ENCODE measurements at places on chromosomes 12 and 14. TPM values are rescaled to one million over a fixed set of nuclear protein-coding genes. Genes with fewer than 3 reads are reported as not detected.

DNA sequence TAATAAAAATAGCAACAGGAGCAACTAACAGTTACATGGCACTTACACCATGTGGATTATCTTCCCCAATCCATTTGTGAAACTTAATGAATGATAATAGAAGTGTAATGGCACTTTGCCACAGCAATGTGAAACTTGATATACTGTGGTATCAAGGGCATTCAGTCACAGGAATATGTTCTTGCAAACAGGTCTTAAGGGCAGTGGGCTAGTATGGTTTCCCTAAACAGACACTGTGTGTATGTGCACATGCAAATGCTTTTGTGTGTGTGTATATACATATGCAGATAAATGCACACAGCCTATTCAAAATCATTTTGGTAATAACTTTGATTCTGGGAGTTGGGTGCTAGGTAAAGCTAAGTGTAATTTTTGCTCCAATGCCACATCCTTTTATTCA lies 26.2 kb upstream of the ARHGAP5 start:
- DNase-seq = no peak

DNA sequence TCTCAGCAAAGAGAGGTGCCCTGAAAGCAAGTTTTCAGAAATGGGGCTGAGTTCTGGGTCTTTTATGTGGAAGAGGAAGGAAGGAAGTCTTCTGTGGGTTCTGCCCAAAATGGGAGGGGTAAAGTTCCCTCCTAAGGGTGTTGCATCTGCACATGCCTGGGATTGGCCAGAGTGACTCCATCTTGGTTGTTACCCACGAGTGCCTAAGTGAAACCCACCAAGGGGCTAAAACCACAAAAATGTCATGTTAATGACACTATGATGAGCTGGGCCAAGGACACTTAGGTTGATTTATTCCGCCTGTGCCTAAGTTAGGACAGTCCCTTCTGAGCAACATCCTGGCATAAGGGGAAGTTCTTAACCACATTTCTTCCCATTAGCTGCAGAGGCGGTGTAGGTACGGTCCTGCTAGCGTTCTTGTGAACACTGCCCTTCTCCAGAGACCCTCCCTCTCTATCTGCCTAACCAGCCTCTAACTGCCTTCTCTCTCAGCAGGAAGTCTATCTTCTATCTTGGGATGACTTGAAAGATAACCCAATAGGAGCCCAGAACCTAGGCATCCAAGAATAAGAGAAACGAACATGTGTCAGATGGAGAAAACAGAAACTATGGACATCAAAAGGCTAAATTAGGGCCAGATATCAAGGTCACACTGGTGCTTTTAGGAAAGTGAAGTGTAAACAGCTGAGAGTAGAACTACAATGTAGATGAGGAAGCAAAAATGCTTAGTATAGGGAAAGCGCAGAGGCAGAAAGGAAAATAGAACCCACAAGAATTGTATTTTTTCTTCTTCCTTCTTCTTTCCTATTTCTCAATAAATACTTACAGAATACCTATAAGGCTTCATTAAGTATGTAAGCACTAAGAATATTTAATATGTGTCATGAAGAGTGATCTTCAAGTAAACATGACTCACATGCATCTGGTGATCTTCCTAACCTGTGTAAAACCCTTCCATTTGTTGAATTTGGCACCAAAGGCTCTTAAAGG lies 104.2 kb upstream of the AMN1 start:
- DNase-seq = no peak

DNA sequence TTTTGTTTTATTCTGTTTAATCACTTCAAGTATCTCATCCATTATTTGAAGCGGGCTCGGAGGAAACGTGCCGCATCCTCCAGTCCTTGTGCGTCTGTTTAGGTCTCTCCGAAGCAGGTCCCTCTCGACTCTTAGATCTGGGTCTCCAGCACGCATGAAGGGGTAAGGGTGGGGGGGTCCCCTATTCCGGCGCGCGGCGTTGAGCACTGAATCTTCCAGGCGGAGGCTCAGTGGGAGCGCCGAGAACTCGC lies 311 bp upstream of the LGR5 start:
- no peak for DNase-seq

DNA sequence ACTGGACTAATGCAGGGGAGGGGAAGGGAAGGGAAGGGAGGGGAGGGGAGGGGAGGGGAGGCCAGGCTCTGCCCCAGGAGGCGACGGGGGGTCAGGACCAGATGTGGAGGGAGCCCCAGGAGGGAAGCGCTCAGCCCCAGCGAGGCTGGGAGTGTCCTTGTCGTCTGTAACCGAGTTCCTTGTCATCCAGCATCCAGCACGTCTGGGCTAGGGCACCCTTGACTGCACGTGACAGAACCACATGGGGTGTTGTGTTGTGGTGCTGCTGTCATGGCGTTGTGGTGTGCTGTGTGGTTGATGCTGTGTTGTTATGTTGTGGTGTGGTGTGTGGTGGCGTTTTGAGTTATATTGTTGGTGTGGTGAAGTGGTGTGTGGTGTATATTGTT lies 28.4 kb upstream of the SFSWAP start:
- DNase-seq = no peak

ZC2HC1C gene
- total RNA-seq = 4.6 TPM

DNA sequence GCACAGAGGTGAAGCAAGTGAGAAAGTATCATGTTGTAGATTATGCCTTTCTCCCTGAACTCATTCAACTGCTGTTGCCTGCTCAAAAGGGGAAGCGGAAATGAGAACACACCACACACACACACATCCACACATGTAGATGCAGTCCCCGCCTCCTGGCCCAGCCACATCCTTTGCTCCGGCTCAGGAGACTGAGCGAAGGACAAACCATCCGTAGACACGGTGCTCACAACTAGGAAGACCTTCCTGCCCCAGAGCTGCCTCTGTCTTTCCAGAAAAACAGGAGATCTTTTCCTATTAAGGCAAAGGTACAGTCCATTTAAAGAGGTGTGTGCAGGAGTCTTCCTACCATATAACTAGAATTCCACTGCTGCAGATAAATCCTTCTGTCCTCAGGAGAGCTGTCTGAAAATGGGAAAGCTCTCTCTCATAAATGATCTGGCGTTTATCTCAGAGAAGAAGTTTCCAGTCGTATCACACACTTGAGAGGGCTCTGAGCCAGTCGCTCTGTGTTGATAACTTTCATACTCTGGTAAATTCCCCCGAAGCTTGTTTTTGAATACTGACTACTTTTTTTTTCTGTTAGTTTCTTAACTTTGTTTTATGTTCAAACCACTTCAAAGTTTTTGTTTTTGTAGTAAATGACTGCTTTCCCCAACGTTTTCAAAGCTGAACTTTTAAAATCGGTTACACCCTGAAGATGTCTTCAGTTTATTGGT lies at the start of gene TESPA1:
TESPA1 (minus strand) TSS at position 105 of the 719 bp plus-strand sequence. CDS start 10,200 bp downstream, outside the sequence.
- peak; percentile 59 for DNase-seq

SYT1 gene
- total RNA-seq = 0.94 TPM

DNA sequence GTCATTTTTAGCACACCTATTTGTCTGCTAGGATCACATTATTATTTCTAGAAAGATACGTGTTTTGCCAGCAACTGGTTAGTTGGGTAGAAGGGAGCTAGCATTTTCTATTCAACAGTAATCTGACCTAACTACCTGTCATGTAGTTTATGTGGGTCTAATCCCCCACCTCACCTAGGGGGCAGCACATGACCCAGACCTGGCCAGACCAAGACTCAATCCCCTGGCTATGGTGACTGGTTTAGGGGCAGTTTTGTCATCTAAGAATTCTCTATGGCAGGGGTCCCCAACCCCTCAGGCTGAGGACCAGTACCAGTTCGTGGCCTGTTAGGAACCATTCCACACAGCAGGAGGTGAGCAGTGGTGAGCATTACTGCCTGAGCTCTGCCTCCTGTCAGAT lies 29.5 kb upstream of the EVL start:
- DNase-seq = no peak

DNA sequence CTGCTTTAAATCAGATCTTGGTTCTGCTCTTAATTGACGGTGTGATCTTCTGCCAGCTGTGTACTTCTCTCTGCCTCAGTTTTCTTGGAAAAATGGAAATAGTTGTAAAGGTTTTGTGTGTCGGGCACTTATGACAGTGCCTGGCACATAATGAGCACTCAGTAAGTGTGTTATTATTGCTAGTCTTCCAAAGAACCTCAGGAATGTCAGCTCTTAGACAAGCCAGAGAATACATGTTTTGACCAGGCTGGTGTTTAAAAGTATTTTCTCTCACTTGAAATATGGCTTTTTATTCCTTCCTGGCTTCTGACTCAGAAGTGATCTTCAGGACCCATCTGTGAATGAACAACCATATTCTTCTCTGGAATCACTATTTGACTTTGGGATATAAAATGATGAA lies 304.1 kb downstream of the SNAPC1 start:
- DNase-seq = no peak

LETMD1 gene
- 67.8 TPM for total RNA-seq

DNA sequence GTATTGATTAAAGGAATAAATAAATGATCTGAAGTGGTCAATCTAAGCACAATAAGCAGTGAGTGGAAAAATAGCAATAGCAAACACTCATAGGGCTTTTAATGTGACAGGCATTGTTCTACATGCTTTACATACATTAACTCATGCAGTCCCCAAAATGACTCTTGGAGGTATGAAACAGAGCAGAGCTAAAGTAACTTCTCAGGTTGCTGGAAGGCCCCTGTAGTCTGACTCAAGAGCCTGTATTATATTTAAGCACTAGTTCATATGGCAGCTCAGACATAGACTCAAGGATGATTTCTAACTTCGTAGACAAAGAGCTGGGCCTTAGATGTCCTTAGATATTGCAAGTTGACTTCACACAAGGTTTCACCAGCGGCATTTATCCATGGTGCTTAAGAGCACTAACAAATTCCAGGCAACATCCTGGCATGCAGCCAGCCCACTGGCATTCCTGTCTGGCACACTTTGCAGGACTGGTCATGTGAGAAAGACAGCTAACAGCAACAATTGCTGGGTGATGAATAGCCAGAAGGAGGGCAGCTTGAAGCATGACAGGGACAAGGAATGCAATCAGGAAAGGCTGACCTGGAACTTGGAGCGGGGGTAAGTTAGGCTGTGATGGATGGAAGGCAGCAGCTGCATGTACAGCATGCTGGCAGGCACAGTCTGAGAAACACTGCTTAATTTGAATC lies 22.9 kb upstream of the KTN1 start:
- DNase-seq = peak; percentile 26

GRCh38 chr12:110744601-110745264 lies 2.0 kb upstream of the PPP1CC start:
- DNase-seq = peak; percentile 71

DNA sequence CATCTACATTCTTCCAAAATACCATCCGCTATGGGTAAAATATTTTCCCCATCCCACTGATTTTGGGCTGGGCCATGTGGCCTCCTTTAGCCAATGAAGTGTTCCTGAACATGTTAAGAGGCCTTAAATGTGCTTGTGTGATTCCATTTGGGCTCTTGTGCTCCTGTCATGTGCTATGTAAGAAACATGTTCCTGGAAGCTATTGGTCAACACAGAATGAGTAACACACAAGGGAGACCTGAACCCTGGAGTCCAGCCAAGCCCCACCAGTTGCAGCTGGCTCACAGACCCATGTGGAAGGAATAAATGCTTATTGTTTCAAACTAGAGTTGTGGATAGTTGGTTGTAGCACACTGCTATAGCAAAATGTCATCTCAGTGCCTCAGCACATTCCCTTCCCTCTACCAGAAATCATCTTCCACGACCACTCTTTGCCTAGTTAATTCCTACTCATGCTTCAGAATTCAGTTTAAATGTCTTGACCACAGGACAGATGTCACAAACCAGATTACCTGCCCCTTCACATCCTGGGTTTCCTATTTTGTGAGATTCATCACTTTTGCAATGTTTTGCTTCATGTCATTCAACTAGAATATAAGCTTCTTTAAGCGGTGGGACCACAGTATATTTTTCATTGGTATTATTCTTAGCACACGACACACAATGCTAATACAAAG lies 217.3 kb upstream of the EEA1 start:
- no peak for DNase-seq

GRCh38 chr12:54175200-54175963 lies 13.4 kb downstream of the SMUG1 start:
- DNase-seq = no peak

DNA sequence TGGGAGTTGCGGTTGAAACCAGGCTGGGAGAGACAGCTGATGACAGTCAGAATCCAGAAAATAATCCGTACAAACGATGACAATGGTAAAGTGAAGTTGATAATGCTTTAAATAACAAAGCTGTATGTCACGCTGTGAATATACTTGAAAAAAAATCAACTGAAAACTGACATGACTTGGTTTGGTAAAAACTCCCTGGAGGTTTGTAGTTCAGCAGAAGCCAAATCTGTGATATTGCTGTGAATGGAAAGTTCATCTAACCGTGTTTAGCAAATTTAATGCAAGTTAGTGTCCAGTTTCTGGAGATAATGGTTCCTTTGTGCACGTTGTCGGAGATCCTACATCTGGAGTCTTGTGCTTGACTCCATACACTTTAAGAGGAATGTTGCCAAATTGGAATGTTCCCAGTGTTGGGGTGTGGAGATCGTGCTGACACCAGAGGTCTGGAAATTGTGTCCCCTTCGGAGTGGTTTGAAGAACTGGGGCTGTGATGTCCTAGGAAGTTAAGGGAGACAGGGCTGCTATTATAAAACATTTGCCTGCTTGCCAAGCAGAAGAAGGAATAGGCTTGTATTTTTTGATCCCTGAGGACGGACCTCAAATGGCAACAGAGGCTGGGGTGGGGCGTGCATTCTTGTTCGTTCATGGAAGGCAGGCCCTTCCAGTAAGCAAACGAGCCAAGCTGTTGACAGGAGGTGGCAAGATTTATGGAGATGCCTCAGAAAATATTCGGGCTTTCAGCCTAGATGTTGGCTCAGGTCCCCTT lies 30.6 kb downstream of the PPFIBP1 start:
- DNase-seq = no peak

WASHC3 gene
- total RNA-seq = 30.6 TPM

HCAR2 gene
- total RNA-seq = 0.56 TPM

CMA1 gene
- total RNA-seq = 1.3 TPM

- no peak for DNase-seq
Measured at GRCh38 chr12:70106347-70106746, 136.9 kb upstream of the CNOT2 start.

DNA sequence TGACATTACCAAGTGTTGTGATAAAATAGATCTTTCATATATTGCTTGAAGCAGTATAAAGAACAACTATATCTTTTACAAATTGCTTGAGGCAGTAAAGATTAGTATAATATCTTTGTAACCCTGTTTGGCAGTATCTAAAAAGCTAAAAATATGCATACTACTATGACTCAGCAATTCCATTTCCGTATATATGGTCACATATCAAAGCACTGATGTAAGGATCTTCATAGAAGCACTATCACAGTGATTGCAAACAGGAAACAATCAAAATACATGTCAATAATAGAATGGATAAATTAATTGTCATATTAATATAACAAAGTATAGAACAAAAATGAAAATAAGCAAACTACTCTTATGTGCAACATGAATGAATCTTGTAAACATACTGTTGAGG lies 158.4 kb upstream of the IGF1 start:
- no peak for DNase-seq

CLEC1B gene
- total RNA-seq = not detected

DNA sequence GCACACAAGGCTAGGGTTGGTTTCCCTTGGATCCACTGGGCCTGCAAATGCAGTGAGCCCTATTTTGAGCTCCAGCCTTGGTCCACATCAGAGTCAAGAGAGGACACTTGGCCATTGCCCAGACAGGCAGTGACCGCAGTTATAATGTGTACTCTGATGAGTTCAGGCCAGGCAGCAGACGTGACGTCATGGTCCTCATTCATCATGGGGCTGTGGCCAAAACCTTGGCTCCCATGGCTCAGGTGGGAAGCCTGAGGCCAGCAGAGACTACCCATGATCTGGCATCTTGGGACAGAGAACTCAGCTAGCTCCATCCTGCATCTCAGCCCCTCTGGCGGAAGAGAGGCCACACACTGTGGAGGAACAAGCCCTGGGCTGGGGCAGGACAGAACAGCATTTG lies 16.4 kb downstream of the TMEM63C start:
- DNase-seq = no peak

All from colonic mucosa (tissue), 4 donors.